ENCODE measurements at places on chromosomes 2 and 18.

- DNase-seq = no peak
Measured at GRCh38 chr2:108588070-108588668, 53.9 kb downstream of the LIMS1 start.

- DNase-seq = no peak
Measured at GRCh38 chr2:23387221-23387550, 2.2 kb downstream of the KLHL29 start.

GRCh38 chr18:60232541-60232940 lies 140.0 kb downstream of the MC4R start:
- no peak for DNase-seq

- no peak for DNase-seq
Measured at GRCh38 chr2:227267410-227268115, 57.5 kb upstream of the MFF start.

- DNase-seq = no peak
Measured at GRCh38 chr18:62839874-62840713, 124.8 kb downstream of the PHLPP1 start.

GRCh38 chr2:234145057-234145456 lies 94.6 kb downstream of the SPP2 start:
- DNase-seq = no peak

- DNase-seq = no peak
Measured at GRCh38 chr2:116142644-116143227, 1671.8 kb upstream of the DDX18 start.

- DNase-seq = no peak
Measured at GRCh38 chr2:673016-673415, 4.2 kb downstream of the TMEM18 start.
